ENCODE measurements at places on chromosomes 1 and 21.

DNA sequence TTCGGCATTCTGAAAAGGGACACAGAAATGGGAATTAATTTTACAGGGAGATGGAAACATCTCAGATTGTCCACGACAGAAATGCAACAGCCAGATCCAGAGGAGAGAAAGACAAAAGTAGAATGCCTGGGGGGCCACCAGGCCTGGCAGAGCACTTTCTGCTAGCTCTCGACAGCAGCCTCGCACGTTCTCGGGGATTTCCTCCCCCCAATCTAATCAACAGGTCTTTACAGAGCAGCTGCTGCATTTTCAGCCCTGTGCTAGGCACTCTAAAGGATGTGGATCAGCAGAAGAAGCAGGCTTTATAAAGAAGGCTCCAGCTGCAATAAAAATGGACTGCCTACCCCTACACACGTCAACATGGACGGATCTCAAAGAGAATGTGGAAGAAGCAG is 10.6 kb downstream of the CSRP1 start:
- DNase-seq = no peak

DNA sequence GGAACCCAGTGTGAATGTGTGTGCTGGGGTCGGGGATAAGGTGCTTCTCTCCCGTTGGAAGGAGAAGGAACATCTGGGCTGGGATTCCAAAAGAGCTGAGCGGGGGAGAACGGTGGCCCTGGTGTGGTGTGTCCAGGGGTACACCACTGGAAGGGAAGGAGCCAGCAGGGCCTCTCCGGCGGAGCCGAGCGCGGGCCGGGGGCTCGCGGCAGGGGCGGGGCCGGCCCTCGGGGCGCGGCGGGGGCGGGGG is 231 bp upstream of the RPS6KA1 start:
- DNase-seq = no peak

GRCh38 chr1:211127166-211127565 is 6.8 kb downstream of the KCNH1 start:
- no peak for DNase-seq

GRCh38 chr1:159203610-159204009 is 1.1 kb upstream of the ACKR1 start:
- DNase-seq = no peak

- DNase-seq = no peak
Measured at GRCh38 chr1:85450832-85451231, 14.1 kb downstream of the DDAH1 start.

DNA sequence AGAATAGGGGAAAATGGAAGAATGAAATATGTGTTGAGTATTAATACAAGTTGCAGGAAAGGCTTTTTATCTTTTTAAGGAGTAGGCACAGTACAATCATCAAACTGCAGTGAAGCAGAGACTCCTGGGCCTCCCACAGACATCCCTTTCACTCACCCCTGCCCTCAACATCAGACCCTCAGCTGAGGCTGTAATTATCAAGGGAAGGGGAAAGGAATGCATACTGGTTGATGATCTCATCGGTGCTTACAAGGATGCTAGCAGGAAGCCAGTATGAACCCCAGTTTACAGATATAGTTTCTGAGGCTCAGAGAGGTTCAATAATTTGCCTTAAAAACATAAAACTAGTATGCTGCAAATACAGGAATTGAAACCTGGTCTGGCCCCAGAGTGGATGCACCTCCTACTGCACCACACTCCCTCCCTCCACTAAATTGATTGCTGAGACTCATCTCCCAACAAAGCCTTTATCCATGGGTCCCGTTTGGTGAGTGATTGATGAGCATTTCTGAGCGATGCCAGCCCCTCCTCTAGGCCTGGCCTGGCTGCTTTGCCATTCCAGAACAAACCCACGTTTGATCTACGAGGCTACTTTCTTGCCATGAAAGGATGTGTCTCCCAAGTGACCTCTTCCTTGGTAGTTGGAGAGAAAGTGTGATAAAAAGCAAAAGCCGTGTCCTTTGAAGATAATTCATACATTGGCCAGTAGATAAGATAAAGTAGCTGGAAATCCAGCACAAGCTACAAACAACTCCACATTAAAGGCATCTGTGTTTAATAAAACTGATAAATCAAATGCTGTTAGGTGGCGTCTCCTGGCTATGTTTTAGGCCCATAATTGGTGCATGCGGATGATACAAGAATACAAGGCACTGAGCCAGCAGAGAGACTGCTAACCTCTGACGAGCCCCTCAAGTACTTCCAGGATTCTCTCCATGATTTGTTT is 233.9 kb upstream of the CAMK1G start:
- peak; percentile 72 for DNase-seq

GRCh38 chr1:54543729-54544496 is 4.1 kb upstream of the ACOT11 start:
- DNase-seq = no peak

DNA sequence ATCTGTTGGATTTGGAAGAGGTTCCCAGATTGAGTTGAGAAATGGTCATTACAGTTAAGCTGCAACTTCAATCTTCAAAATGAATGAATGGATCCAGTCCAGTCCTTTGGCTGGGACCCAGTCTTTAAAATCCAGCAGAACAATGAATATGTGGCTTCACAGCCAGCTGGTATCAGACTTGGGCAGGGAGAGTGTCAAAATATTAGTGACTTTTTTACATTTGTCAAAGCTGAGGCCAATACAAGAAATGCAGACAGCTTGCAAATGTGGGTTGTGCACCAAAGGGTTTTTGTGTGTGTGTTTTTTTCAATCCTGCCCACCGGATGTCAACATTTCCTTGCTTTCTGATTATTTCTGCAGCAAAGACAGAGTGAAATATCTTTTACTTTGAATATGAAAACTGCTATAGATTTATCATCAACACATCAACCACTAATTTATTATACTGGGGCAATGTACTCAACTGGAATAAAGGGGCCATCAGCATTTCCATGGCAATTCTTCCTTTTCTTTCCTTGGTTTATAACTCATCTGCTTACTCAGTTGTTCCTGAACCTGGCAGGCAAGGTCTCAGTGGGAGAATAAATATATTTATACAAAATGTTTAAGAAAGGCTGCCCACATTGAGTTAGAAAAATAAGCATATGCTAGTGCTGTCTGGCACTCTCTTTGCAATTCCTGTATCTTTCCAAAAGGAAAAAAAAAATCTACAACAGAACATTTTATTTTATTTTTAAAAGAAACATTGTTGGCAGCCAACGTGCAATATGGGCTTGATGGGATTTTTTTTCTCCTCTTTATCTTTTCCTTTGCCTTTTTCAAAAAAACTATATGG is 491.6 kb upstream of the C1orf87 start:
- peak; percentile 97 for DNase-seq

- no peak for DNase-seq
Measured at GRCh38 chr1:224490549-224491537, 56.2 kb upstream of the WDR26 start.

- peak; percentile 22 for DNase-seq
Measured at GRCh38 chr1:209585672-209586071, 2.2 kb downstream of the CAMK1G start.

- no peak for DNase-seq
Measured at GRCh38 chr1:90936061-90936460, 85.8 kb downstream of the ZNF644 start.

- no peak for DNase-seq
Measured at GRCh38 chr1:125118147-125118993, 3933.6 kb downstream of the SRGAP2C start.

DNA sequence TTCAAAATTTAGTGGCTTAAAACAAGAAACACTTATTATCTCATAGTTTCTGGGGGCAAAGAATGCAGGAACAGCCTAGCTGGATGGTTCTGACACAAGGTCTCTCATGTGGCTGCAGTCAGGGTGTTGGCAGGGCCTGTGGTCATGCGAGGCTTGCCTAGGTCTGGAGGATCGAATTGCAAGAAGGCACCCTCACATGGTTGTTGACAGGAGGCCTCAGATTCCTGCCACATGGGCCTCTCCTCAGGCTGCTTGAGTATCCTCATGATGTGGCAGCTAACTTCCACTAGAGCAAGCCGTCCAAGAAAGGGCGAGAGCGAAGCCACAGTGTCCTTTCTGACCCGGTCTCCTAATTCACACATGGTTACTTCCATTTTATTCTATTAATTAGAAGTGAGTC is 6.2 kb upstream of the NRIP1 start:
- DNase-seq = no peak

DNA sequence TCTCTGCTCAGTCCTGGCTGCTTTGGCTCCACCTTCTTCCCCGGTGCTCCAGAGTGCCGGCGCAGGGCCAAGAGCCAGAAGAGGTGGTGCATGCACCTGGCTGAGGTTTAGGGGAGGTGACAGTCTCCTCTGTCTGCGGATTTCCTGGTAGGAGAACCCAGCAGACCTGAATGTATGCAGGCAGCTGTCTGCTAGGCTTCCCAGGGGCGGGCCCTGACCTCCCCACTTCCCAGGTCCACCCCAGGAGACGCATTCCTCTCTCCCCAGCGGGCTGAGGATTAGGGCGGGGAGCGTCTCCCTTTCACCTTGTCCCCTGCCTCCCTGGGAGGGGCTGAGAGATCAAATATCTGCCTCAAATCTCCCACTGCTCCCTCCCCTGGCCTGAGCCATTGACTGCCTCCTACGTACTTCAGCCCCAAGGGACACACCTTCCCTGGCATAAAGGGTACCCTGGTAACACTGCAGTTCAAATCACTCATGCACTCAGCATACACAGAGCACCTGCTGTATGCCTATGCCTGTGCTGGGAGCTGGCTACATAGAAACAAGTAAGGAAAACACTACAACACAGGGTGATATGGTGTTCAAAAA is 27.5 kb downstream of the DMBX1 start:
- DNase-seq = no peak

DNA sequence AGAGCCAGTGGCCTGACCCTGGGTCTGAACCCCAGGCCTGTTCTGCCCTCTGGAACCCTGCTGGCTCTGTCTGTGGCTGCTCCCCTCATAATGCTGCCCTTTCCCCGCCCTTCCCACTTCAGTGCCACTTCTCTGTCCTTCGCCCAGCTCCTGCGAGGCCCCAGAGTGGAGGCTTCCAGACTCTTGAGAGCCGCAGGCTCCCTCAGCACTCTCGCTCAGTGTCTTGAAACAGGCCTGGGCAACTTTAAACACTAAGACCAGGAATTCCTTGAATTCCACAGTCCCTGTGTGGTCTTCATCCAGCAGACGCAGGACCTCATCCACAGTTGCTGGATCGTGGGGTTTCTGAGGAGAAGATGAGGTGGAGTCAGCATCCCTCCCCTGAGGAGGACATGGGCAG is 3.5 kb downstream of the CRNN start:
- no peak for DNase-seq

DNA sequence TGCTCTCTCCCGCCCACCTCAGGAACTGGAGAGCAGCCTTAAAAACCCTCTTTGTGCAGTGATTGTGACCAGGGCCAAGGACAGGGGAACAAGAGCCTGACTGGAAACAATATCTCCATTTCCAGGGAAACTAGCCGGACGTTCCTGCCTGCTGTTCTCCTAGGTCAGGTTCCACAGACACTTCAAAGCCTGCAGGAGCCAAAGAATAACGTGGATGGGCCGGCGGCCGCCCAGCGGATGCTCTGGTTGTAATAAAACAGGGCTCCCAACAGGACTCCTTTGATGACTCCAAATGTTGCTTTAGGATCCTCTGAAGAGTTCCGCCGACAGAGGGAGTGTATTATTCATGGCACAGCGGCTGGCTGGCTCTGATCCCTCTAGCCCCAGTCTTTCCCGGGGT is 162.2 kb downstream of the PLXNA2 start:
- no peak for DNase-seq

DNA sequence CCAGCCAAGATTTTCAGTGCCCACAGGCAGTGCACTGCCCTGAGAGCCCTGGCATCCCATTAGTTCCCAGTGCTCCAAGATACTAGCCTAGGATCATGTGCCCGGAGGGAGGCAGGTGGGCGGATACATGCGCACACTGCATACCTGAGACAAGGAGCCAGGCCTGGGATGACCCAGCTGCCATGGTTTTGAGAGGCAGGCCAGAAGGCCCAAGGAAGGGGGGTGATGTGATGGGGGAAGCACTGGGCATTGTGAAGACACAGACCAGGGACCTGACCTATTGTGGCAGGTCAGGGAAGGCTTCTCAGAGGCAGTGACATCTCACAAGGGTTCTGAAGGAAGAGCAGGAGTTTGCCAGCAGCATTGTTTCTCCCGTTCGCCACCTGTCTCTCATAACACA is 3.6 kb downstream of the ZC3H12A start:
- no peak for DNase-seq

DNA sequence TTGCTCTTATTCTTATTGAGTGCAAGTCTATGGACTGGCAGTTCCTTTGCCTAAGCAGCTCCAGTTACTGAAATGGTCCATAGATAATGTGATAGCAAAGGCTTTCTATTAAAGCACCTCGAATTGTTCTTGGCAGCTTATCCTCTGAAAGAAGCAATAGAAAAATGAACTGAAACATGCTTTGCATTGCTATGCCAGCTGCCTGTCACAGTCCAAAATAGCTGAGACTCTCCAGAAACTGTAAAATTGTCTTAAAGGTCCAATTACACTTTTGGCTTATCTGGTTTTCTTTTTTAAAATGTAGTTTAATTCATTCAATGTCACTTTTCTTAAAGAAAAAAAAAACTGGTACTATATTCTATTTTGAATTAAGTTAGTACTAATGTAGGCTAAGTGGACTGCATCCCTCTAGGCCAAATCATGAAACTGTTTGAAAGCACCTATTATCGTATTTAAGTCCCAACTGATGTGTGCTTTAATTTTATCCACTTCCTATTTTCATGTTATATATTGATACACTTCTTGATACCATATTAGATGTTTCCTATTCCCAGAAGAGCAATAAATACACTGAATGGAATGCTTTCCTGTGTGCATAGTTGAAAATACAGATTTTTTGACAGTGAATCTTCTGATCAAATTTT is 208.0 kb upstream of the DEPDC1 start:
- peak; percentile 7 for DNase-seq

GRCh38 chr1:40281853-40282252 is 23.8 kb downstream of the ZMPSTE24 start:
- no peak for DNase-seq

- DNase-seq = no peak
Measured at GRCh38 chr1:27887215-27888021, 15.1 kb downstream of the THEMIS2 start.

DNA sequence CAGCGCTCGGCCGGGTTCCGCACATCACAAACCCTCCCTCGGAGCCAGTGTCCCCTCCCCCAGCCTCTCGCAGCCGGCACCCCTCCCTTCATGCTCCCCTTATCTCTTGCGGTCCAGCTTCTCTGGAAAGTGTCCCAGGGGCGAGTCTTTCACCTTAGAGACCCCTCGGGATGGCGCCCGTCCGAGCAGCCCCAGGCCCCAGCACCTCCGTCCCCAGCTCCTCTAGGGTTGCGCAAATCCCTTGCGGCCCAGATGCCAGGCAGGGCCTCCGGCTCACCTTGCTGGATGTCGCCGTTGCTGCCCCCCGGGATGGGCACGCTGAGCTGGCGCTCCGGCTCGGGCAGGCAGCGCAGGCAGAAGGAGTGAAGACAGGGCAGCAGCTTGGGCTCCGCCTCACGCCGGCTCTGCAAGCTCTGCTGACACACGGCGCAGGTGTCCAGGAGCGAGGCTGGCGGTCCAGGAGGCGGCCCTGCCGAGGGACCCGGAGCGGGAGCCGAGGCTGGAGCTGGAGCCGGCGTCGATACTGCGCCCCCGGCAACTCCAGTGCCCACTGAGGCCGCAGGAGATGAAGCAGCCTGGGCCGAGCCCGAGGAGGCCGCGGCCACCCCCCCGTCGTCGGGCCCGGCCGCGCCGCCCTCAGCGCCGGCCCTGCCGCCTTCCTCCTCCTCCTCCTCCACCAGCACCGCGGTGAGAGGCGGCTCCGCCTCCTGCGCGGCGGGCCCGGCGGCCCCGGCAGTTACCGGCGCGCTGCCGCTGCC is 550 bp downstream of the TRIM33 start:
- DNase-seq = no peak

GRCh38 chr1:240616018-240616417 is 4.1 kb upstream of the GREM2 start:
- no peak for DNase-seq

Data from NCI-H446 treated with DMSO at 0.1 percent for 48 hours (cell line).